ENCODE measurements at places on chromosomes 3 and 15.
A peak's percentile ranks its signal among the peaks of the same experiment; 100 is the strongest.

- peak; percentile 34 for DNase-seq
Observed at GRCh38 chr3:192273697-192274010, 453.7 kb downstream of the FGF12 start.

GRCh38 chr15:45151998-45152828 is 22.4 kb downstream of the DUOX1 start:
- no peak for DNase-seq

GRCh38 chr3:52998771-52999513 is 46.9 kb downstream of the SFMBT1 start:
- no peak for DNase-seq

DNA sequence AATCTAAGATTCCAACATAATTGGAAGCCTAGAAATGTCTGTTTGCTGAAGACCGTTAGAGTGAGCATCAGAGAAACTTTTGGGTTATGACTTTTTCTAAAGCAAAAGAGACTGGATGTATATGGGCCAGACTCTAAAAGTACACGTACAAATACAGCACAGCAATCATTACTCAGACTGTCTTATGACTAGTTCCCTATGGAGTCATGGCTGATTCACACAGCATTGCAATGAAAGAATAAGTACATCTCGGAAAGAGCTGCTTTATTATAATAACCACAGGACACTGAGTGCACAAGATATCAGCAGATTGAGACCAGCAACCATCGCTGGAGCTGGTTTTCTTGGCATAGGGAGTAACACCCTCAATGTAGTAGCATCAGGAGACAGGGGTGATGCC is 618.6 kb downstream of the NLGN1 start:
- DNase-seq = no peak

DNA sequence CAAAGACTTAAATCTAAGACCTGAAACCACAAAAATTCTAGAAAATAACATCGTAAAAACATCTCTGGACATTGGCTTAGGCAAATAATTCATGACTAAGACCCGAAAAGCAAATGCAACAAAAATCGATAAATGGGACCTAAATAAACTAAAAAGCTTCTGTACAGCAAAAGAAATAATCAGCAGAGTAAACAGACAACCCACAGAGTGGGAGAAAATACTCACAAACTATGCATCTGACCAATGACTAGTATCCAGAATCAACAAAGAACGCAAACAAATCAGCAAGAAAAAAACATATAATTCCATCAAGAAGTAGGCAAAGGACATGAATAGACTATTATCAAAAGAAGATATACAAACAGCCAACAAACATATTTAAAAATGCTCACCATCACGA is 749.4 kb downstream of the PLOD2 start:
- DNase-seq = no peak

- peak; percentile 7 for DNase-seq
Observed at GRCh38 chr3:11059090-11059798, 66.7 kb downstream of the SLC6A1 start.

DNA sequence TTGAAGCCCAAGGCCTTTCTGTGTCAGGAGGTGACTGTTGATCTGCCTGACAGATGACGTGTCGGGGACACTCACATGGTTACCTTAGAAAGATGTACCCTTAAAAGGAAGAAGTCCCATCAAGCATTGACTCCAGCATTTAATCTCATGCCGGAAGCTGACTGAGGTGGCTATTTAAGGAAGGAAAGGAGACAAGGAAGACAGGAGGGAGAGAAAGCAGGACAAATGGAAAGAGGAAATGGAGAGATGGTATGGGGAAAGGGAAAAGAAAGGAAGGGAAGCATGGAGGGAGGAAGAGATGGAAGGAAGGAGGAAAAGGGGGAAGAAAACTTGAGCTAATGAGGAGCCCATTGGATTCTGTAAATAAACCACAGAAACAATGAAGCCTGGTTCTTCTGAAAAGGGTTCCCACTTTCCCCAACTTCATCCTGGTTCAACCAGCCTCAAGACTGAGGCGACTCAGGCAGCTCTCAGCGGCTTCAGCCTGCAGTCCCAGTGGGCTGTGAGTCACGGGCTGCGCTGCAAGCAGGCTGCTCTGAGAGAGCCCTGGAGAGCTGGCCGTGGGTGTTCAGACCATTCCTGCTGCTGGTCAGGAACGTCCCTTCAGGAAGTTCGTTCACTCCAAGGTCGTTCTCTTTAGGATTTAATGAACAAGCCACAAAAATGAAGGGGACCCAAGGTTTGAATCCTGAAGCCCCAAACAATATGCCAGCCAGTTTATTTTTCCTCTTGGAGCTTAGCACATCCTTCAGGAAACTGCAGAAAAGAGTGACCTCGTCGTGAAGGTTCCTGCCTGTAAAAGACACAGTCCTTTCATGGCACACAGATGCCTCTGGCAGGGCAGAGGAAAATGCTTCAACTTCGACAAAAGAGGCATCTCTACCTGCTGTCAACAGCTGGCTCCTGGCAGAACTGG is 69.6 kb upstream of the THBS1 start:
- DNase-seq = no peak

GRCh38 chr3:50978991-50979667 is 304.4 kb downstream of the DOCK3 start:
- no peak for DNase-seq

- peak; percentile 16 for DNase-seq
Observed at GRCh38 chr3:118987477-118987876, 47.2 kb downstream of the IGSF11 start.

DNA sequence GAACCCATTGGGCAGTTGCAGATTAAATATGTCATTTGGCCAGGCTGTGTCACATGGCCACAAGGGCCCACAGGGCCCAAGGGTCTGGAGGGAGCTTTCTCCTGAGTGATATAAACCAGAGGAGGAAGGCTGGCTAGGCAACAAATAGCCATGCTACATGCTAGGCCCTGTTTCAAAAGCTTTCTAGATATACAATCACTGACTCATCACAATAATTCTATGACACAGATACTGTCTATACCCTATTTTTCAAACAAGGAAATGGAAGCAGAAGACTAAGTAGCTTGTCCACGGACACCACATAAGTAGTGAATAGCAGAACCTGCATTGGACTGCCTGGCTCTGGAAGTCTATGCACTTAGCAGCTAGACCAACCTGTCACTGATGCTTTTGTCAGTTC is 625.4 kb downstream of the NTRK3 start:
- DNase-seq = no peak

GRCh38 chr3:136149667-136150066 is 46.5 kb downstream of the MSL2 start:
- no peak for DNase-seq
